Stimulated activated naive CD4-positive, alpha-beta T cell (primary cell): ENCODE measurements at places on chromosomes 16 and 17.

DNA sequence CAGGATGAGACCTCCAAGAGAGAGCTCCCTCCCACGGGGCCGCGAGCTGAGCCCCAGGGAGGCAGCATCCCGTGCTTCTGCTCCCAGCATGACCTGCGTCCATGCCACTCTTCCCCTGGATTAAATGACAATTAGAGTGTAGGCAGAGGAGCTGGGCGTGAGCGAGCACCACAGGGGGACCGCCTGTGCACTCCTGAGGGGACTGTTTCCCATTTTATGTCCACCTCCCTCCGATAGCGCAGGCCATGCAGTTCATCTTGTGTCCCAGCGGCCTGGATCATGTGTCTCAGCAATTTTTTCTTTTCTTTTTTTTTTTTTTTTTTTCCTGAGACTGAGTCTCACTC is 5.8 kb upstream of the IL17C start:
- no peak for DNase-seq

DNA sequence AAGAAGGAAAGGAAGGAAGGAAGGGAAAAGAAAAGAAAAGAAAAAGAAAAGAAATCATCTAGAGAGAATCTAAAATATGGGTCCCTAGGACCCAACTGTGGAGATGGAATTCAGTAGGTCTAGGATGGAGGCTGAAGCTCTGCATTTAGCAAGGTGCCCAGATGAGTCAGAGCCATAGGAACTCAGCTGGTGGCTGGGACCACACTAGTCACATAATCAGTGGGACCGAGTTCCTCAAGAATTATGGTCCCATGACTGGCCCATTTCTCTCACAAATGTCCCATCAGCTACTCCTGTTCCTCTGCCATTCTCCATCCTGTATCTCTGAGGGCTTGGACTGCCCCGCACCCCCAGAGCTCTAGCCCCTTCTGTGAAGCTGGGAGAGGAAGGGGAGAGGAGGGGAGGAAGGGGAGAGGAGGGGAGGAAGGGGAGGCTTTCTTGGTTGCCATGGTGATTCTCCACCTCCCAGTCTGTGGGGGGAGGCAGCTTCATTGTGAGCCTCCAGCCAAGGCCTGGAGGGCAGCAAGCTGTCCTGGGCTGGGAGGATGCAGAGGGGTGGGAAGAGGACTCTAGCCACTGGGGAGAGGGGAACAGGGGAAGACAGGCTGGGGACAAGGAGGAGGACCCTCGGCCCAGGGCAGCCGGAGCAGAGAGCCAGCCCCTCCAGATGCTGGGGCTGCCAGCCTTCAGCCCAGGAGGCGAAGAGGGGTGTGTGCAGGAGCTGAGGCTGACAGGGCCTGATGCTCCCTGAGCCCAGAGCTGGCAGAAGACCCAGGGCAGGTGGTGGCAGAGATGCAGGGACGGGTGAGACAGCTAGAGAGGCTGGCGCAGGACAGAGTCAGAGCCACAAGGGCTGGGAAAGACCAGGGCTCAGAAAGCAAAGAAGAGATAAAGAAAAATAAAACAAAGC is 37.8 kb upstream of the LHX1 start:
- DNase-seq = no peak

GRCh38 chr16:70715055-70715858 is 29.4 kb upstream of the MTSS2 start:
- no peak for DNase-seq

DNA sequence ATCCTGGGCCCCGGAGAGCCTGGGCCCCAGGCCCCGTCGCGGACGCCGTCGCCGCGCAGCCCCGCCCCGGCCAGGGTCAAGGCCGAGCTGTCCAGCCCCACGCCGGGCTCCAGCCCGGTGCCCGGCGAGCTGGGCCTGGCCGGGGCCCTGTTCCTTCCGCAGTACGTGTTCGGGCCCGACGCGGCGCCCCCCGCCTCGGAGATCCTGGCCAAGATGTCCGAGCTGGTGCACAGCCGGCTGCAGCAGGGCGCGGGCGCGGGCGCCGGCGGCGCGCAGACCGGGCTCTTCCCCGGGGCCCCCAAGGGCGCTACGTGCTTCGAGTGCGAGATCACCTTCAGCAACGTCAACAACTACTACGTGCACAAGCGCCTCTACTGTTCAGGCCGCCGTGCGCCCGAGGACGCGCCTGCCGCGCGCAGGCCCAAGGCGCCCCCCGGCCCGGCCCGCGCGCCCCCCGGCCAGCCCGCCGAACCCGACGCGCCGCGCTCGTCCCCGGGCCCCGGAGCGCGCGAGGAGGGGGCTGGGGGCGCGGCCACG is 36.8 kb upstream of the ZC3H18 start:
- no peak for DNase-seq

GRCh38 chr16:78843978-78844377 is 744.5 kb downstream of the WWOX start:
- DNase-seq = no peak

GRCh38 chr17:73516431-73516830 is 127.8 kb downstream of the SDK2 start:
- no peak for DNase-seq

DNA sequence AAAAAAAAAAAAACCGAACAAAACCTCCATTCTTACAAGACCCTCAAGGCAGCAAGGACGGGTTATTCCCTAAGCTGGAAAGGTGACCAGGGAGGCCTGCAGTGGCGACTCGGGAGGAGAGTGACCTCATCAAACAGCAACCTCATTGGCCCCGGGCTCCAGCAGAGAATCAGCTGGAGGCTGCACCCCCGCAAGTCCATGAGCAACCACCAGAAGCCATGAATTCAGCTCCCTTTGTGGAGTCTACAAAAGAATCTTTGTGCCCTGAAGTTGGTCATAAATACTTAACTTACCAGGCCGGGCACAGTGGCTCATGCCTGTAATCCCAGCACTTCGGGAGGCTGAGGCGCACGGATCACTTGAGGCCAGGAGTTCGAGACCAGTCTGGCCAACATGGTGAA is 80.9 kb upstream of the CREBBP start:
- DNase-seq = no peak

- no peak for DNase-seq
Measured at GRCh38 chr17:48043176-48043575, 5.0 kb upstream of the NFE2L1 start.
